ENCODE measurements at places on chromosomes 4 and X.
A peak's percentile ranks its signal among the peaks of the same experiment; 100 is the strongest.

GRCh38 chr4:93777081-93777460 is 51.5 kb upstream of the ATOH1 start:
- no peak for DNase-seq

DNA sequence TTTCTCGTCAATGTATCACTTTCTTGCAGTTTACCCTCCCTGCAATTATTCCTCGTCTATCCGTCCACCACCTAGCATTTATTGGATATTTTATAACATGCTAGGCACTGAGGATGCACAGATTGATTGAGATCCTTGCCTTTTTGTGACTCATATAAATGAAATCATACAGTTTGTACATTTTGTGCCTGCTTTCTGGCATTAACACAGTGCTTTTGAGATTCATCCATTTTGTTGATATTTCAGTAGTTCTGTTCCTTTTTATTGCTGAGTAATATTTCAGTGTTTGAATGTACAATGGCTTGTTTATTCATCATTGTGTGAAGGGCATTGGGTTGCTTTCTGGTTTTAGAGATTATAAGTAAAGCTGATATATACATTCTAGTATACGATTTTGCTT is 841 bp downstream of the TBC1D19 start:
- DNase-seq, result no peak

DNA sequence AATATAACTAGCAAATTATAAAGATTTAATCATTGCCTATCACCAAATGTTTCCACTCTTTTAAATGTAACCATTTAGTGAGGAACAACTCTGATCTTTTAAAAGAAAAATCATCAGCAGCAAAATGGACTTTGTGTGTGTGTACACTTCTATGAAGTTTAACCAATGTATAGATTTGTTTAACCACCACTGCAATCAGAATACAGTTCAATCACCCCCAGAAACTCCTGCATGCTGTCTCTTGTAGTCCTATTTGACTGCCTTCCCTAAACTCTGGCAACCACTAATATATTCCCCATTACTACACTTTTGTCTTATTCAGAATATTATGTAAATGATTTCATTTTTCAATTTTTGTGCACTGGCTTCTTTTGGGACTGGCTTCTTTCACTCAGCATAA is 1.7 kb upstream of the TCEAL8 start:
- no peak for DNase-seq

DNA sequence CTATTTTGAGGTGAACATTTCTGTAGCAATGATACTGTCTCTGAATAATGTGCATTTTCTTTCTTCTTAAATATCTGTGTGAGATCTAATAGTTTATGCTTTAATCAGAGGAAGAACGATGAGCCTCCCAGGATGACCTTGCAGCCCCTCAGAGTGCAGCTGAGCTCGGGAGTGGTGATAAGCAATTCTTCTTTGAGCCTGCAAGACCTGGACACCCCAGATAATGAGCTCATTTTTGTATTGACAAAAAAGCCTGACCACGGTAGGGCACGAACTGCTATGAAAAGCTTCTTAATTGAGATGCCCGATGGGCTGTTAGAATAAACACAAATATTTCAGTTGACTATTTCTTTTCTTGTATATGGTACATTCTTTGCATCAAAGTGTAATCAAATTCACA is 105.0 kb upstream of the ANXA3 start:
- DNase-seq, result no peak

GRCh38 chrX:118239913-118240698 is 105.8 kb upstream of the WDR44 start:
- no peak for DNase-seq

DNA sequence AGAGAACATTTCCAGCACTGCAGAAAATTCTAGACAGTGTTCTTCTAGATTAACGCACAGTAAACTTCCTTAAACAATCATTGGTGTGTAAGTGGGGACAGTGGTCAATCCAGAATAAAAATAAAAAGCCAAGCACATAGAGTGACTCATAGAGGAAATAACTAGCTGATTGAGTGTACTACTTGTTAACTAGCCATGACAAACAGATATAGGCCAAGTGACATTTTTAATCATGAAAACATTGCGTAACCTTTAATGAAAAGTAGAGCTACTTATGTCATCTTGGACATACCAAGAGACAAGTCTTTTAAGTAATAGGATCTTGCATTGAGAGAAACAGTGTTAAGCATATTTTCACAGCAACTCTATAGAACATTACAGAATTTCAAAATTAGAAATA is 233.9 kb upstream of the MAB21L2 start:
- no peak for DNase-seq

- DNase-seq, result no peak
These were observed 63.4 kb upstream of the PRRG3 start for GRCh38 chrX:151631822-151632221.

GRCh38 chr4:138775890-138776289 is 239.7 kb upstream of the NOCT start:
- no peak for DNase-seq

DNA sequence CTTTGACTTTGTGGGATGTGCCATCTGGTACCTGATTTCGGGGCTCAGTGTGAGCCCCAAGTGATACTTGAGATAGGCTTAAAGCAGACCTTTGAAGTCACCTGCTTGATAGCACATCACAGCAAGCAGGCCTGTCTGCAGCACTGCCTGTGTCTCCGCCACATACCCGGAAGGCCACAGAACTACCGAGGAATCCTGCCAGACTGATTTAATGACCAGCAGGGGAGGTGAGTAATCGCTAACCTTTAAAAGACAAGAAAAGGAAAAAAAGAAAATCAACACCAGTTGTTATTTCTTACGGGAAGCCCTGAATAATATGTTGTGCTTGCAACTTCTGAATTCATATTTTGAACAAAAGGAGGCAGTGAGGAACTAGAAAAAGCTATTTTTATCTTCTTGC is 6.8 kb downstream of the PTCHD1 start:
- DNase-seq, result no peak

- no peak for DNase-seq
These were observed 1869.7 kb downstream of the STIM2 start for GRCh38 chr4:28730304-28730703.

- peak; percentile 18 for DNase-seq
These were observed 84.0 kb downstream of the WWC2 start for GRCh38 chr4:183182873-183183725.

GRCh38 chr4:94767446-94767845 is 9.7 kb downstream of the BMPR1B start:
- DNase-seq, result no peak

DNA sequence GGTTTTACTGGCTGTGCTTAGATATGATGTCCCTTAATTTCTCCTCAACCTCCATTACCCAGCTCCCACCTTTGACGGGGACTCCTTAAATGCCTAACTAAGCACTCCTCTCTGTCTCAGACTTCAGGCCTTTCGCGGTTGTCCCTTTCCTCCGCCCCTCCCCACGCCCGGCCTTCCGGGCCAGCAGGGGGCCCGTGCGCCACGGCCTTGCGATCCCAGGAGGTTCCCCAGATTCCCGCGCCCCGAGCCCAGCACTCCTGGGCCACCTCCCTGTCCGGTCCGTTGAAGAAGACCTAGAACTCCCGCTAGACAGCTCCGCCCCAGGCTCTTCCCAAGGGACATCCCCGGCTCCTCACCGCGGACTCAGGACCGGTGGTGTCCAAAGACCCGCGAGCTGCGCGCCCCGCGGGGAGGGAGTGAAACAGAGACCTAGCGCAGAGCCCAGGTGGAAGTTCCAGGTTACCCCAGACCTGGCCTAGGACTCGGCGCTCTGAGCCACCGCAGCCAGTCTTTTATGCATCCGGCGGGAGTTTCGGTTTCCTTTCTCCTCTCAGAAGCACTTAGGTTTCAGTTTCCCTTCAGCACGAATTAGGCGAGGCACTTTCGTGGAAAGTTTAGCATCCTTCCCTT is at the start of gene DDX60:
DDX60 (minus strand) TSS at position 487 of the 630 bp plus-strand sequence. CDS start 7,493 bp downstream, outside the sequence.
- peak; percentile 84 for DNase-seq

DNA sequence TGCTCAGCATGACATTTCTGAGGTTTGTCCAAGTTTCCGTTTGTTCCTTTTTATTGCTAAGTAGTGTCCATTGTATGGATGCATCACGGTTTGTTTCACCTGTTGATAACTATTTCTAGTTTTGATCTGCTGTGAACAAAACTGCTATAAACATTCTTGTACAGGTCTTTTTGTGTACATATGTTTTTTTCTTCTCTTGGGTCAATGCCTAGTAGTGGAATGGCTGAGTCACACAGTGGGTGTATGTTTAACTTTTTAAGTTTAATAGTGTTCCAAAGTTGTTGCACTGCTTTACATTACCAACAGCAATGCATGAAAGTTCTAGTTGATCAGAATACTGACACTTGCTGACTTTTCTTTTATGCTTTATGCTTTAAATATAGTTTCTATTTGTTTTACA is 76.7 kb downstream of the MAOB start:
- DNase-seq, result no peak

DNA sequence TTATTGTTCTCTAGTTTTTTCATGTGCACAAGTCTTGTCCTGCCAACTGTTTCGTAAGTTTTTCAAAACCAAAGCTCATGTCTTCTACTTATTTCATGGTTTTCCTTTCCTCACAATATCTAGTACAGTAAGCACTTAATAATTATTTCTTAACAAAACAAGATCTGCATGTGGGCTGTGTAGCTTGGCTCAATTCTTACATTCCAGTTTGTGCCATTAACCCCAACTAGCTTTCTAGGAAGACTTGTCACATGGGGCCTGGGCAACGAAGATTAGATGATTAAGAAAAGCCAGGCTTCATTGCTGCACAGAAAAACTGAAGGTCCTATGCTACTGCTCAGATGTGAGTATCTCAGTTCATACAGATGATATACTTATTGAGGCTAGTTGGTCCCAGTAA is 155.3 kb upstream of the TEX13A start:
- no peak for DNase-seq

All from CD4-positive, alpha-beta T cell treated with Interleukin-6 at 100 ng/mL for 8 hours (primary cell).